Activated T-helper 1 cell treated with anti-CD3 and anti-CD28 coated beads, Interleukin-2, amount 50 U/mL, for 16 hours (primary cell): ENCODE measurements at places on chromosomes 7 and 10.

GRCh38 chr7:150956395-150957132 lies 21.6 kb downstream of the KCNH2 start:
- no peak for DNase-seq

DNA sequence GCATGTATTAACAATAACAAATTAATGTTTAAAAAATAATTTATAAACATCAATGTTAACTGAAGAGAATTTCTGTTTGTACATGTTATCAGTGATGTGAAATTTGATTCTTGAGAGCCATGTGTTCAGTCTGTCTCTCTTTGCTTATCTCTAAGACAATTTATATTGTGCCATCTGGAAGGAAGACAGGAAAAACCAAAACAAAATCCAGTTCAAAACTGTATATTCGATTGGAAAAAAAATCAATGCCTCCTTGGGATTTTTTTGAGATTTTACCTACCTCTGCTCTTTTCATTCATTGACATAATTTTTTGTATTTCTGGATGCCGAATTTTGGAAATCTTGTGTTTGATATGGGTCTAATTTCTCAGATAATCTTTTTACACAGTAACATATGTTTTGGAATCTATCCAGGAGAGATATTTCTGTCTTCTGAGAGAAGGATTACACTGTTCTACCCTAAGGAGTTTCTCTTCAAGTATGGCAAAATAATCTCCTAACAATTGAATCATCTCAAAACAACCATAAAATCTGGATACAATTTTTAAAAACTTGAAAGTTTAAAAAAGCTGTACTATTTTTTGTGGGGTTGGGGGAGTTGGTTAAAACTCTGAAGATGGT lies 311.9 kb upstream of the GNAI1 start:
- DNase-seq: no peak

DNA sequence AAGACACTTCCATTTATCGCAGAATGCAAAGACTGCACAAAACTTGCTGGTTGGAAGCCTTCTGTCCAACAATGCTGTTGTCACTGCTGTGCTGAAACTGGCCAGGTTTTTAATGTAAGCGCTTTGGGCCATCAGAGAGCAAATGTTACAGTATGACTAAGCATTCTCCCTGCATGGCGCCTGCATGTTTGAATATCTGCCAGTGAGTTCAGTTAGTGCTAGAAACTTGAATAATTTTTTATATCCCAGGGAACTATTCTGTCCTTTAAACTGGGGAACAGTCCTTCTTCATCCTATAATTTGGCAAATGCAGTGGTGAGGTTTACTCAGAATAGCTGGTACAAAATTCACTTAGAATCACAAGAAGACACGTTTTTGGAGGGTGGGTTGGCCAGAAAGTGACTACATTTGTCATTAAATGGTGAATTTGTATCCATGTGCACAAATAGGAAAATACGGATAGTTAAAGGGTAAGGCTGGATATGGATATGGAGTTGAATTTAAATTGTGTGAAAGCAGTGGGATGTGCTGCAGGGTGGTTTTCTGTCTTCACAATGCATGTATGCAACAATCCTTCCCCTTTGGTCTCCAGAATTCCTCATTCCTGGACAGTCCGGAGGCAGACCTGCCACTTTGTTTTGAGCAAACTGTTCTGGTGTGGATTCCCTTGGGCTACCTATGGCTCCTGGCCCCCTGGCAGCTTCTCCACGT lies 1.7 kb downstream of the ABCC2 start:
- no peak for DNase-seq

- no peak for DNase-seq
Measured at GRCh38 chr7:105779856-105780780, 96.3 kb downstream of the ATXN7L1 start.

DNA sequence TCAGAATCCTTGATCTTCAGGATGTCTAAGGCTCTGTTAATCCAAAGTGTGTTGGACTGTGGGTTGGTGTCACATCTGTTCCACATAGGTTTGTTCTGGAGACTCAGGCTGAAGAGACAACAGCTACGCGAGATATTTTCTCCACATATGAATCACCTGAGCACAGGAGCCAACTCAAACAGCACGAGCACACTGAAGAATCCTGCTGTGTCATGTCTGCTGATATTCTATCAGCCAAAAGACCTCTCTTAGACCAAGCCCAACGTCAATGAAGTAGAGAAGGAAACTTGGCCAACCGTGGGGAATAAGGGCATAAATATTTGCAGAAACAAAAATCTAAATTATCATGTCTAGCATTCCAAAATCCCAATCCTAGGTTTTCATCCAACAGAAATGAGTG lies 2.7 kb upstream of the TASOR2 start:
- no peak for DNase-seq

DNA sequence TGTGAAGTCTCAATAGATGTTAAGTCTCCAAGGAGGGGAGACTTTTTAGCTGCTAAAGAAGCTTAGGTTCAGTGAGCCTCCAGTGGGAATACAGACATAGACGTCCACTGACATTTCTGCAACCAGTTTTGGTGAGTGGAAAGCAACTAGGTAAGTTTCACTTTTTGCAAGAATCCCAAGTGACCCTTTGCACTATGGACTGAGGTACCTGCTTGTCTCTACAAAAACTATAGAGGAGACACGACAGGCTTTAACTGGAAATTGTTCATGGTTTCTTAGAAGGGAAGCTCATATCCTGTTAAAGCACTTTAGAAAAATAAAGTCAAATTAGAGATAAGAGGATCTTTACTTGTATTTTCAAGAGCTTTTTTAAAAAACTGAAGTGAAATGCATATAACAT lies 38.6 kb downstream of the GBF1 start:
- DNase-seq: no peak

DNA sequence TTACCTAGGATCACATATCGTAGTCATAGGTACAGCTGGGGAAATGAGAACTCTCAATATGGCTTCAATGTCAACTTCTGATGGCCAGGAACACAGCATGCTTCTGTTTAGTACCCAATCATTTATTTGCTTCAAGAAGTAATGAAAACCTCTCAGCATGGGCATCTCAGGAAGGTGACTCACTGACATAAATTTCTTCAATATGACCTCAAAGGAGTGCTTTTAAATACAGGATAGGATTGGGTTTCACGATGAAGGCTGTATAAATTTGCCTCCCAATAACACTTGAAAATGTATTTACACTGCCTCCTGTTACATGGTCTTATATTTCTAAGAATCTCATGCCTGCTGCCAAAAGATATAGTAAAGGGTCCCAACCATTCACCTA lies 15.1 kb downstream of the ITGA8 start:
- DNase-seq: no peak

DNA sequence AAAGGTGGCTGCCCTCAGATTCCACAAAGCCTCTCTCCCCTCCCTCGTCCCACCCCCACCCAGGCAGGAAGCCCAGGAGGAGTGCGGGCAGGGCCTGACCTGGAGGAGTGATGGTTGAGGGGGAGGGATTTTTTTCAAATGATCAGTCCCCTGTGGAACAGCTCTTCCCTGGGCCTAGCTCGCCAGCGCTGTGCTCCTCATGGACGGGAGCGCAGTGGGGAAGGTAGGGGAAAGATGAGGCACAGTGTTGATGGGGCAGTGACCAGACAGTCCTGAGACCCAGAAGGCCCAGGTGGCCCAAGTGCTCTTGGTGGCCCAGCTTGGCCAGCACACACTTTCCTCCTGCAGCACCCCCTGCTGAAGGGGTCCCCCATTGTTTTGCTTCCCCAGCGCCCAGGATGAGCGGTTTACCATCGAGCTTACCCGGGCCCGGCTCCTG lies 8.5 kb downstream of the SAP25 start:
- DNase-seq: no peak

DNA sequence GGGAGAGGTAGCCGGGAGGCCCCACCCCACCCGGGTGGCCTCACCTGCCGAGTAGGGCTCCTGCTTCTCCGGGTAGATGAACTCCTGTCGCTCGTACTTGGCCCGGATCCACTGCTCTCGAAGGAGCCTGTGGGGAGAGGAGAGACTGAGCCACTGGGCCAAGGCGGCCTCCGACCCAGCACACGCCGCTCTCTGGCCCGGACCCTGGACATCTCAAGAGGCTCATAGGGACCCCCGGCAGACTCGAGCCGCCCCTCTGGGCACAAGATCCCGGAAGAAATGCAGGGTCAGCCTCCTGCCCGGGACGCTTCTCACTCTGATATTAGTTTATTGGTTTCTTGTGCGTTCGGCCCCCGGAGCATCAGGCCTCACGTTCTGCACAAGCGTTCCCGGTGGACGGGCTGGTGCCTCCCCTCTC lies 34.5 kb downstream of the ADAP1 start:
- no peak for DNase-seq

DNA sequence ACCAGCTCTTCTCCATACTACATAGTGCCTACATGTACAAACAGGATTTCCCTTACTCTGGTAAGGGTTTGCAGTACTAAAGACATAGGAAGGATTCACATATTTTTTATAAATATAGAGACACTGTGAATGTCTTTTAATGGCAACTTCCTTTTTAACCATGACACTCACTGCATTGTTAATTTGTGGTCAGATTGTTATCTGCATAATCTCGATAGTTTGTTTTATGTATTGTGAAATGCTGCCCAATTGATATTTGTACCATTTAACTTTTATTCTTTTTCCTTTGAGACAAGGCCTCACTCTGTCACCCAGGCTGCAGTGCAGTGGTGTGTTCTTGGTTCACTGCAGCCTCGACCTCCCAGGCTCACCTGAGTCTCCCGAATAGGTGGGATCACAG lies 39.7 kb downstream of the SP8 start:
- no peak for DNase-seq

DNA sequence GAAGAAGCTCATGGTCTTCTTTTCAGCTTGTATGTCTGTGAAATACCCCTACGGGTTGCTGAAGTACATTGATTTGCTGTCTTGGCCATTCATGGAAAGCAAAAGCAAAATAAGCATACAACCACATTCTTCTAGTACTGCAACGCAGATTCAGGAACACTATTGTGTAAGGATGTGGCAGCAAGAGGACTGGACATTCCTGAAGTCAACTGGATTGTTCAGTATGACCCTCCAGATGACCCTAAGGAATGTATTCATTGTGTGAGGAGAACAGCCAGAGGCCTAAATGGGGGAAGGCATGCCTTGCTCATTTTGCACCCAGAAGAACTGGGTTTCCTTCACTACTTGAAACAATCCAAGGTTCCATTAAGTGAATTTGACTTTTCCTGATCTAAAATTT lies 133.4 kb upstream of the ANKRD1 start:
- DNase-seq: no peak

DNA sequence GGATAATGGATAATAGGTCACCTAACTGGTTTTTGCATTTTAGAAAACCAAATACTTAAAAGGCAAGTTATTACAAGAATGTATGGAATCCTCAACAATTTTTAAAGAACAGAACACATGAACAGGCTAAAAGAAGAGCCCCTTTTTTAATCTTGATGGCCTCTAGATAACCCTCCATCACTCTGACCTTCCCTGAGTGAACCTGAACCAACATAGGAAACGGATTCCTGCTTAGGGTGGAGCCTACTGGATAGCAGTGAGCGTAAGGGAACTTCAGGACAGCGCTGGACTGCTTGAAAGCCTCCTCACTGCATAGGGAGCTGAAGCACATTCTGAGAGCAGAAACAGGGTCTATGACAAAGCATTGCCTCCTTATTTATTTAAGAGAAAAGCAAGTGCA lies 20.5 kb downstream of the TRPV5 start:
- no peak for DNase-seq

GRCh38 chr7:157481389-157481788 lies 144.6 kb downstream of the DNAJB6 start:
- DNase-seq: no peak

DNA sequence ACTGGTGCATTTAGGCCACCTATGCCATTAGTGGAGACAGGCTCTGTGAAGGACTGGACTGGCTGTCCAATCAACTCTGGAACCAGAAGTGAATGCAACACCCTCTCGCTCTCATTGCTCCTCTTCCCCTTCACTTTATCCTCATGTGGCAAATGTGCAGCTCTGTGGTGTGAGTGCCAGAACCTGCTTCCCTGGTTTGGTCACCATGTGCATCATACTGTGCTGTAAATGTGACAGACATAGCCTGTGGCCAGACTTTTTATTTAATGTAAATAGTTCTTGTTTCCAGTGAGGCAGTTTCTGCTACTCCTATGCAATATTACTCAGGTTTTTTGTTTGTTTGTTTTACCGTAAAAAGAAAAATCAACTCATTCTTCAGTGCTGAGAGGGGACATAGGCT lies 73.0 kb upstream of the PPP1R9A start:
- no peak for DNase-seq

DNA sequence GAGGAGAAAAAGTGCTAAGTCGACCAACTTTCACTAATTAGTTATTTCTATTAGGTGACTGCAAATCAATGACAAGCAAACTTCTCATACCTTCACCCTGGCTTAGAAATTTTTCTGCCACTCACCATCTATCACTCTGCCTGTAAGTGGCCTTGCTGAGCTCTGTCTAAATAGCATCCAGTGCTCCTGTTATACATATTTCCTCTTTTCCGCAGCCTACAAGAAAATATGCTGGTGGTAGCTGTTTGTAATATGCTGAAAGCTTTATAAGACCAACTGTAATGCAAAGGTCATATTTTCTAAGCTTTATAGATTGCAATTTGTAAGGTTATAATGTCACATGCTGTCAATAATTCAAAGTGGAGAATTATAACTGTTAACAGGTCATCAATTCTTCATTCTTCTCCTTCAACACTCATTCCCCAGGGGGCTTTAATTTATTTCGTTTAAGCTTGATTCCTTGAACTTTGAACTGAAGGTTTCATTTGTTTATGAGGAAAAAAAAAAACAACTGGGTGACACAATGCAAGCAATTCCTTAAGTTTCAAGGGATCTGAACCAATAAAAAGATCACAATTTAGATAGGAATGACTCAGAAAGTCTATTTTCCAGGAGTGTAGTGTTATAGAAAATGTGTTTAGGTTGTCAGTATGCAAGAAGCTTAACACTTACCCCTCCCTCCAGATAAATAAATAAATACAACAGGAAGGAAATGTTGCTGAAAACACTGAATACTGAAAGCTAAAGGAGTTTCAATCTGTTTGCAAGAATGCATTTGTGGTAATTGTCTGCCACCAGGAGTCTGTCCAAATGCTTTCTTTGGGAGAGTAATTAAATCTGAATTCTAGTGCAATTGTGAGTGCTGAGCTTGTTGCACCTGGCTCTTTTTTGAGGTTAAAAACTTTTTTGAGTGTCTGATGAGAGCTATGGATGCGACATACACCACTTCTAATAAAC lies 183.7 kb downstream of the SORCS1 start:
- DNase-seq: no peak

GRCh38 chr7:132393789-132394261 lies 182.4 kb downstream of the PLXNA4 start:
- no peak for DNase-seq

- DNase-seq: no peak
Measured at GRCh38 chr7:5424749-5425506, 1.3 kb upstream of the TNRC18 start.

- DNase-seq: no peak
Measured at GRCh38 chr10:96784253-96784652, 47.8 kb upstream of the LCOR start.

DNA sequence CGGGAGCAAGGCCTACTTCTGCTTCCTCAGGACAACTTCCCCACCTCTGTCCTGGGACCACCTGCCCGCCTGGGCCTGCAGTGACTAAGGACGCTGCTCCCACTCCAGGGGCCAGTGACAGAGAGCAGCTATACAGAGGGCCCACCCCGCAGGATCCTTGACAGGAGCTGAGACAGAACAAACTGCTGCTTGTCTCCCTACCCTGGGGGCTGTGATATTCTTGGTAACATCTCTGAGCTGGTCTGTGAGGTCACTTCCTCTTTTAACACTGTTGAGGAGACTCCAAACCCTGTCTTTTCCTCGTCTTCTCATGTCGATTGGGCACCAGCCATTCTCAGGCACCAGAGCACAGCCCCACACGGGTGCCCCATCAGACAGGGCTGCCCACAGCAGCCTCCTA lies 6.9 kb upstream of the MRPS24 start:
- no peak for DNase-seq

GRCh38 chr10:74857586-74857985 lies 31.2 kb downstream of the KAT6B start:
- no peak for DNase-seq
